ENCODE measurements at places on chromosomes 3 and 15. TPM values are rescaled to one million over a fixed set of nuclear protein-coding genes. Genes with fewer than 3 reads are reported as not detected.
A peak's percentile ranks its signal among the peaks of the same experiment; 100 is the strongest.

Gene THOC7
- total RNA-seq = 20.8 TPM

Gene ECE2
- not detected for total RNA-seq

Gene KCNMB2
- not detected for total RNA-seq

- DNase-seq = no peak
Measured at GRCh38 chr15:32864051-32864450, 146.2 kb downstream of the GREM1 start.

GRCh38 chr3:101146946-101147345, 153.7 kb upstream of the ABI3BP start:
- no peak for DNase-seq

- DNase-seq = no peak
Measured at GRCh38 chr3:11091088-11091590, 63.2 kb upstream of the HRH1 start.

GRCh38 chr3:30554317-30554690, 52.1 kb upstream of the TGFBR2 start:
- DNase-seq = no peak

- no peak for DNase-seq
Measured at GRCh38 chr3:59372346-59372745, 322.5 kb upstream of the CFAP20DC start.

- DNase-seq = peak; percentile 61
Measured at GRCh38 chr15:62390791-62391640, 225.9 kb upstream of the C2CD4B start.

GRCh38 chr3:14125193-14126016, 553 bp downstream of the TMEM43 start:
- no peak for DNase-seq

- DNase-seq = no peak
Measured at GRCh38 chr3:73270839-73271483, 209.5 kb downstream of the EBLN2 start.
